Right atrium auricular region (tissue), 2 donors: ENCODE measurements at places on chromosomes 13 and 19.

GRCh38 chr19:55676889-55677505 lies 2.0 kb downstream of the EPN1 start:
- no peak overlapping the region for H3K4me3 ChIP-seq
- peak overlapping the region; percentile 83 for H3K27ac ChIP-seq
- DNase-seq = no peak

- no peaks in the 10 kb centered on the region for H3K27me3 ChIP-seq
- H3K4me1 ChIP-seq = no peaks in the 10 kb centered on the region
- no peak overlapping the region for H3K4me3 ChIP-seq
- no peak overlapping the region for H3K27ac ChIP-seq
Observed at GRCh38 chr13:73849292-73849691, 284.9 kb downstream of the KLF12 start.

- no peak overlapping the region for H3K4me3 ChIP-seq
- H3K27me3 ChIP-seq = no peaks in the 10 kb centered on the region
- DNase-seq = no peak
- H3K4me1 ChIP-seq = no peaks in the 10 kb centered on the region
Observed at GRCh38 chr13:80462567-80462966, 121.6 kb upstream of the SPRY2 start.

DNA sequence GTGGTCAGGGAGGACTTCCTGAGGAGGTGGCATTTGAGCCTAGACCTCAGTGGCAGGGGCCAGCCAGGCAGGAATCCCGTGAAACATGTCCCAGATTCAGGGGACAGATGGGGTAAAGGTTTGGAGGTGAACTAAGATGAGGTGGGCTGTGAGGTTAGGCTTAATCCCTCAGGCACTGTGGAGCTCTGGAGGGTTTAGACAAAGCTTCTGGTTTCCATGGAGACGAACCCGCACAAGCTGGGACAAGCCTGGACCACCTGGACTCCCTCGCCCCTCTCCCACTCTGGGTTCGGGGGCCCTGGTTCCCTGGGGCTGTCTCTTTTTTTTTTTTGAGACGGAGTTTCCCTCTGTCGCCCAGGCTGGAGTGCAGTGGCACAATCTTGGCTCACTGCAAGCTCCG lies 15.7 kb downstream of the TJP3 start:
- no peak for DNase-seq
- H3K4me3 ChIP-seq = no peak overlapping the region
- H3K4me1 ChIP-seq = peaks cover 15% of the 10 kb centered on the region
- H3K36me3 ChIP-seq = no peaks in the 10 kb centered on the region
